ENCODE measurements at places on chromosomes 1 and 21. TPM values are rescaled to one million over a fixed set of nuclear protein-coding genes. Genes with fewer than 3 reads are reported as not detected.
A peak's percentile ranks its signal among the peaks of the same experiment; 100 is the strongest.

Gene TMEM240
- not detected for total RNA-seq

Gene XPR1
- total RNA-seq = 29.3 TPM

GRCh38 chr21:33894736-33895288 lies 20.8 kb downstream of the ATP5PO start:
- no peak overlapping the region for H3K27ac ChIP-seq
- no peaks in the 10 kb centered on the region for H3K36me3 ChIP-seq
- peak; percentile 62 for DNase-seq
- H3K4me1 ChIP-seq = peaks cover 6% of the 10 kb centered on the region
- H3K4me3 ChIP-seq = peak overlapping the region; percentile 24

Gene SERTAD4
- total RNA-seq = 4.7 TPM

Gene SAMSN1
- 17.7 TPM for total RNA-seq

DNA sequence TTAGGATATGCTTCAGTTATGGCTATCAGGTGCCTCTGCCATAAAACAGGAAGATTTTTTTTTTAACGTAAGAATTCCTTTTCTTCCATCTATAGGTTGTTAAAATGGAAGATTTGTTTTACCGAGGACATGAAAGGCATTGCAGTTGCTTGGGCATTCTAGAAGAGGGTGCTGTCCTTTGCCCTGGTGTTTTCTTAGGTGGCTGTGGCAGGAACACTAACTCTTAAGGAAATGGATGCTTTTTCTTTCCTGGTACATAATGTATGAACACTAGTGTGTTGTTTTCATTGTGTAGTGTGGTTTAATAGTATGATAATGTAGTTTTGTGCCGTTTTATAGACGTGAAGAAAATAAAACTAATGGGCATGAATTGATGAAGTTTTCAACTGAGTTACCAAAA lies 47.2 kb downstream of the UCK2 start:
- no peaks in the 10 kb centered on the region for H3K36me3 ChIP-seq
- H3K4me3 ChIP-seq = no peak overlapping the region
- no peak overlapping the region for H3K27ac ChIP-seq

- H3K27me3 ChIP-seq = no peaks in the 10 kb centered on the region
- H3K4me1 ChIP-seq = no peaks in the 10 kb centered on the region
- no peak overlapping the region for H3K27ac ChIP-seq
- DNase-seq = no peak
- no peaks in the 10 kb centered on the region for H3K36me3 ChIP-seq
- H3K4me3 ChIP-seq = no peak overlapping the region
Measured at GRCh38 chr1:29736582-29737188, 500.4 kb downstream of the PTPRU start.

DNA sequence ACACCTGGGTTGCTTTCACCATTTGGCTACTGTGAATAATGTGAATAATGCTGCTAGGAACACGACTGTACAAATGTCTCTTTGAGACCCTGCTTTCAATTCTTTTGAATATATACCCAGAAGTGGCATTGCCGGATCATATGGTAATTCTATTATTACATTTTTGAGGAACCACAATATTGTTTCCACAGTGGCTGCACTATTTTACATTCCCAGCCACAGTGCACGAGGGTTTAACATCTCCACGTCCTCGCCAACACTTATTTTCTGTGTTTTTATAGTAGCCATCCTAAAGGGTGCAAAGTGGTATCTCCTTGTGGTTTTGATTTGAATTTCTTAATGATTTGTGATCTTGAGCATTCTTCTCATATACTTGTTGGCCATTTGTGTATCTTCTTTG lies 15.7 kb downstream of the FHAD1 start:
- H3K27ac ChIP-seq = peak overlapping the region; percentile 80
- H3K4me1 ChIP-seq = peaks cover 52% of the 10 kb centered on the region
- no peak overlapping the region for H3K4me3 ChIP-seq
- H3K27me3 ChIP-seq = no peaks in the 10 kb centered on the region
- H3K36me3 ChIP-seq = no peaks in the 10 kb centered on the region

DNA sequence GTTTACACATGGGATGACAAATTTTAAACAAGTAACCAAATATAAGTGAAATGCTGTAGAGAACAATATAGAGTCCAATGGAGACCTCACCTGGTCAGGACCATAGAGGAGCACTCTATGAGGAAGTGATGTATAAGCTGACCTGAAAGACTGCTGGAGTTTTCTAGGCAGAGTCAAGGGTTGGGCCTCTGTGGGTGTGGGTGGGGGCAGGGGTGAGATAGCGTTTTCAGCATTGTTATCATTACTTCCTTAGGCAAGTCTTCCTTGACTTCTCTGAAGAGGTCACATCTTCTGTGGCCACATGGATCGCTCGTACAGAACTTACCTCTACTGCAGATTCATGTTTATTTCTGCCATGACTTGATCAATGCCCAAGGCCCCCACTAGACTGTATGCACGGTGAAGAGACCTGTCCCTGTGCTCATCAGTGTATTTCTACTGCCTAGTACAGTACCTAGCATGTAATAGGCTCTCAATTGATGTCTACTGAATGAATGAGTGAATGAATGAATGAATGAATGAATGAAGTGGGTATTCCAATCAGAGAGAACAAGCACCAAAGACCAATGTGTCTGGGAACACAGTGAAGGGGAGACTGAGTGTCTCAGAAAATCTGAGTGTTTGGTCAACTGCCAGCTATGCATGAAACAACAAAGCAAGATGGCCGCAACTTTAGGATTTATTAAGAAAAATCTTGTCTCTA lies 116.5 kb downstream of the RNF220 start:
- H3K36me3 ChIP-seq = no peaks in the 10 kb centered on the region
- no peak for DNase-seq
- no peak overlapping the region for H3K27ac ChIP-seq
- no peak overlapping the region for H3K4me3 ChIP-seq
- H3K27me3 ChIP-seq = no peaks in the 10 kb centered on the region
- H3K4me1 ChIP-seq = no peaks in the 10 kb centered on the region

DNA sequence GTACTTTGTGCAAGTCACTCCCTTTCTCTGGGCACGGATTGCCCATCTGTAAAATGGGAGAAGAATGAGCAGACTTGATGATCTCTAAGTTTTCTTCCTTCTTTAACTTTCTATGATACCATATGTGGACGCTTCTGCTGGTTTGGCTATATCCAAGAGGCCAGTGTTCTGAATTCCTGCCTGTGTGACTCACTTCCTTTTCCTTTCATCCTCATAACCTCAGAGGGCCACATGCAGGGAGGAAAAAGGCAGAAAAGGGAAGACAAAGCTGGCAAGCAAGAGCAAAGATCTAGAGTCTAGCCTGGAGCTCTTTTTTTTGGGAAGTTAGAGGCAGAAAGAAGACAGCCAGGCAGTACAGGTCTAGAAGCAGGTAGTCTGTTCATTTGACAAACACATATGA lies 151.2 kb downstream of the OMA1 start:
- H3K4me3 ChIP-seq = no peak overlapping the region
- no peak for DNase-seq
- H3K36me3 ChIP-seq = no peaks in the 10 kb centered on the region
- no peaks in the 10 kb centered on the region for H3K27me3 ChIP-seq

- peak; percentile 24 for DNase-seq
- no peak overlapping the region for H3K27ac ChIP-seq
- H3K36me3 ChIP-seq = no peaks in the 10 kb centered on the region
- H3K27me3 ChIP-seq = no peaks in the 10 kb centered on the region
- H3K4me3 ChIP-seq = no peak overlapping the region
- H3K4me1 ChIP-seq = peaks cover 3% of the 10 kb centered on the region
Measured at GRCh38 chr21:35509001-35509704, 460.1 kb upstream of the RUNX1 start.

- H3K27me3 ChIP-seq = no peaks in the 10 kb centered on the region
- no peaks in the 10 kb centered on the region for H3K36me3 ChIP-seq
- H3K27ac ChIP-seq = no peak overlapping the region
- H3K4me1 ChIP-seq = peaks cover 5% of the 10 kb centered on the region
Measured at GRCh38 chr1:101116006-101116405, 90.4 kb upstream of the DPH5 start.

Gene ANGPTL1
- 8.4 TPM for total RNA-seq

DNA sequence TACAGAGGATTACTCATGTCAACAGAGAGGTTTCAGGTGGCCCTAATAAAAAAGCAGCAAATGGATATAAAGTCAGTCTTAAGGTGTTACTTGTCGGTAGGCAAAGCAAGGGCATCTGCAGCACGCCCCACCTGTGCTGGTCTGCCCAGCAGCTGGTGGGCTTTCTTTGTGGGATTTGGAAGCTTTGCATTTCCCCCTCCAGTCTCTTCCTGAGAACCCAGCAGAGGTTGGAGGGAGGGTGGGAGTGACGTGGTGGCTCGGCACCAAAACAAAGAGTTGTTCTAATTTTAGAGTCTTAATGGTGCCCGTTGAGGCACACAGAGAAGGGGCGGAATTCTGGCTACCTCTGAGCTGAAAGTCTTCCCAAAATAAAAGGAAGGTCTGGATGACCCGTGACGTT lies 4.8 kb upstream of the PCBP3 start:
- H3K4me1 ChIP-seq = peaks cover 27% of the 10 kb centered on the region
- H3K27me3 ChIP-seq = no peaks in the 10 kb centered on the region
- H3K27ac ChIP-seq = no peak overlapping the region
- H3K4me3 ChIP-seq = no peak overlapping the region

Gene GBP6
- total RNA-seq = 0.30 TPM

Gene S100A4
- total RNA-seq = 657 TPM

DNA sequence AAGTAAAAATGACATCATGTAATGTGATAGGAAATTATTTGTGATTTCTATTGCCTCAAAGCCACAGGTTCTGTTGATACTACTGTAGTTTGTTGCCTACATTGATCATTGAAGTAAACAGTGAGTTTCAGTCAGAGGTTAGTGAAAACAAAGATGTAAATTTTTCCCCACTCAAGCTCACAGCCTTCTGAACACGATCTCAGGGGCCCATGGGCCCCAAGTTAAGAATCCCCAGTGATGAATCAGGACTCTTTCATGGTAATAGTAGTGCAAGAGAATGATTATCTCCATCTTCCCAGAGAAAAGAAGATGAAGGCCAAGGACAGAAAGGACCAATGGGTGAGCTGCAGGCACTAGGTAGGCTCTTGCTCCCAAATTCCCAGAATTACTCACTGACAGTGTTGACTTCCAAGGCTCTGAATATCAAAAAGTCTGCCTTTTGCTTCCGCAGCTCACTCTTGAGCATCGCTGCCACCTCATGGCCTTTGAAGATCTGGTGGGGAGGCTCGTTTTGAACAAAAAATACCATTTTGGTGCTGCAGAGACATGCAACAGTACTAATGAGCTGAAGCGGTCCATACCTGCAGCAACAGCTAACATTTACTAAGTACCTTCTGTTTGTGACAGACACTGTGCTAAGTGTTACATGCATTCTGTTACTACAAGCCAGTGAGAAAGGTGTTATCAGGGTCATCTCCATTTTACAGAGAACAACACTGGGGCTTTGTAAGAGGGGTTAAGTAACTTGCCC lies 113.3 kb downstream of the KIAA0319L start:
- no peak for DNase-seq
- peaks cover 66% of the 10 kb centered on the region for H3K36me3 ChIP-seq
- no peak overlapping the region for H3K27ac ChIP-seq
- no peaks in the 10 kb centered on the region for H3K27me3 ChIP-seq

DNA sequence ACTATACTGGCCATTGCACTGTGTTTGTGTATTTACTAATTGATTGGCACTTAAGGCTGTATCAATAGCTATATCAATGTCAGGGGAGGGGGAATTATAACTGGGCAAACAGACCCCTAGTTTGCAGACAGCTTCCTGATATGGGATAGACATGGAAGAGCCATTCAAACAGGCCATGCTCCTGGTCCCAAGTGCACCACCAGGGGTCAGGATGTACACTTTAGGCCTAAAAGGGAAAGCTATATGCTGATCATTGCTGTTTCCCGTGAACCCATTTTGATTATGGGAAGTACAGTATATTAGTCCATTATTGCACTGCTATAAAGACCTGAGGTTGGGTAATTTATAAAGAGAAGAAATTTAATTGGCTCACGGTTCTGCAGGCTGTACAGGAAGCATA lies 124.9 kb upstream of the BACE2 start:
- H3K4me3 ChIP-seq = no peak overlapping the region
- no peaks in the 10 kb centered on the region for H3K36me3 ChIP-seq
- no peaks in the 10 kb centered on the region for H3K27me3 ChIP-seq
- no peaks in the 10 kb centered on the region for H3K4me1 ChIP-seq
- no peak overlapping the region for H3K27ac ChIP-seq

- H3K27ac ChIP-seq = no peak overlapping the region
- no peaks in the 10 kb centered on the region for H3K36me3 ChIP-seq
- H3K27me3 ChIP-seq = no peaks in the 10 kb centered on the region
- H3K4me3 ChIP-seq = no peak overlapping the region
- no peak for DNase-seq
Measured at GRCh38 chr1:21670059-21670881, 1.1 kb upstream of the RAP1GAP start.

GRCh38 chr1:157431751-157432150 lies 120.6 kb downstream of the FCRL5 start:
- no peak for DNase-seq
- H3K36me3 ChIP-seq = no peaks in the 10 kb centered on the region
- H3K4me1 ChIP-seq = no peaks in the 10 kb centered on the region
- no peaks in the 10 kb centered on the region for H3K27me3 ChIP-seq

DNA sequence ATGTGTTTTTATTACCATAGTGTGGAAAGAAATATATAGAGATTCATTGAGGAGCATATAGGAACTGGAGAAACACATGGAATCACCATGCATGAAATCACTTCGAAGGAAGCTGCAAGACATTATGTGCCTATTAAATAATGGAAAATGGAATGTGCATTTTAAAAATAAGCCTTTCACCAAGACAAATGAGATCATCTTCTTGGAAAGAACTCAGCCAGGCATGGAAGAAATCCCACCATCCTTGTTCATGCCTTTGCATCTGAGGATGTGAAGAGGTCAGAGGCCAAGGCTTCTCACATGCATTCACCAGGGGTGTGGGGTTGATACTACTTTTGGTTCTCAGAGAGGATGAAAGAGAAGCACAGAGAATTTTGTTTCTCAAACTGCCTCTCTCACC lies 50.0 kb downstream of the C1orf198 start:
- no peaks in the 10 kb centered on the region for H3K36me3 ChIP-seq
- H3K4me1 ChIP-seq = no peaks in the 10 kb centered on the region
- DNase-seq = no peak
- H3K4me3 ChIP-seq = no peak overlapping the region
- H3K27me3 ChIP-seq = no peaks in the 10 kb centered on the region

GRCh38 chr1:165632491-165632890 lies 1.5 kb downstream of the MGST3 start:
- no peak for DNase-seq
- peak overlapping the region; percentile 68 for H3K4me3 ChIP-seq
- no peaks in the 10 kb centered on the region for H3K27me3 ChIP-seq
- H3K27ac ChIP-seq = peak overlapping the region; percentile 86
- no peaks in the 10 kb centered on the region for H3K36me3 ChIP-seq
- H3K4me1 ChIP-seq = peaks cover 54% of the 10 kb centered on the region

GRCh38 chr1:53413175-53414001 lies 45.8 kb upstream of the DMRTB1 start:
- peak overlapping the region; percentile 42 for H3K27ac ChIP-seq
- H3K4me3 ChIP-seq = no peak overlapping the region
- no peak for DNase-seq
- peaks cover 7% of the 10 kb centered on the region for H3K4me1 ChIP-seq

DNA sequence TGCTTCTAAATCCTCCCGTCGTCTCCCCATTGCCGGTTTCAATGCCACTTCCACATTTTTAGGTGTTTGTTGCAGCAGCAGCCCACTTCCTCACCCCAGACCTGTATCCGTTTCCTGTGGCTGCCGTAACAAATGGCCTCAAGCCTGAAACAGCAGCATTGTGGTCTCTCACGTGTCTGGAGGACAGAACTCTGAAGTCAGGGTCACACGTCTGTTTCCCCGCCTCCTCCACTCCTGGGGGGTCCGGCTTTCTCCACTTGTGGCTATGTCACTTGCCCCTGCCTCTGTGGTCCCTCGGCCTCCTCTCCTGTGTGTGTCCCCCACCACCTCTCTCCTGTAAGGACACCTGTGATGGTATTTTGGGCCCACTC lies 21.8 kb downstream of the TRPM2 start:
- H3K27me3 ChIP-seq = no peaks in the 10 kb centered on the region
- DNase-seq = peak; percentile 80
- H3K4me1 ChIP-seq = peaks cover 7% of the 10 kb centered on the region
- no peaks in the 10 kb centered on the region for H3K36me3 ChIP-seq
